ENCODE measurements at places on chromosomes 3 and 15. TPM values are rescaled to one million over a fixed set of nuclear protein-coding genes. Genes with fewer than 3 reads are reported as not detected.

Gene PLXNB1
- total RNA-seq: 59.9 TPM

Gene FOXL2NB
- not detected for total RNA-seq

Gene ACOX2
- 39.3 TPM for total RNA-seq

Gene HHLA2
- total RNA-seq: not detected

Gene SPESP1
- total RNA-seq: 5.4 TPM

Gene CACNA2D2
- total RNA-seq: 2.8 TPM

Gene SH2D7
- total RNA-seq: not detected

Gene PDZRN3
- total RNA-seq: 104 TPM

Data from heart left ventricle (tissue), 16 donors.